ENCODE measurements at places on chromosomes 13 and 19. TPM values are rescaled to one million over a fixed set of nuclear protein-coding genes. Genes with fewer than 3 reads are reported as not detected.

GRCh38 chr13:112652512-112653070 lies 37.2 kb upstream of the ATP11A start:
- no peak for DNase-seq

DNA sequence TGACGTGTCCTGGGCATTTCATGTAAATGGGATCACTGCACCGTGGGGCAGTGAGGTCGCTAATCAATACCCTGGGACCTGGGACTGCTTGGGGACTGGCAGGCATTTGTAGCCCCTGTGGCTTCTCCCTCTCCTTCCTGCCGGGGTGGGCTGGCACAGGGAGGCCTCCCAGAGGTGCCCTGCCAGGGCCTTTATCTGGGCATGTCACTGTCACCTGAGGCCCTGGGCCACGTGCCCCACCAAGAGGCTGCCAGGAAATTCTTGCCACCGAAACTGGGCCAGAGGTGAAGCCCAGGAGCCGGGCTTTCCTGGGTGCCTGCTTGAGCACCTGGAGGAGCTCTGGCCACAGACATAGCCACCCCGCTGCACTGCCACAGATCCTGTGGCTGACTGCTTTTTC lies 1.8 kb upstream of the NMRK2 start:
- peak; percentile 31 for DNase-seq

DNA sequence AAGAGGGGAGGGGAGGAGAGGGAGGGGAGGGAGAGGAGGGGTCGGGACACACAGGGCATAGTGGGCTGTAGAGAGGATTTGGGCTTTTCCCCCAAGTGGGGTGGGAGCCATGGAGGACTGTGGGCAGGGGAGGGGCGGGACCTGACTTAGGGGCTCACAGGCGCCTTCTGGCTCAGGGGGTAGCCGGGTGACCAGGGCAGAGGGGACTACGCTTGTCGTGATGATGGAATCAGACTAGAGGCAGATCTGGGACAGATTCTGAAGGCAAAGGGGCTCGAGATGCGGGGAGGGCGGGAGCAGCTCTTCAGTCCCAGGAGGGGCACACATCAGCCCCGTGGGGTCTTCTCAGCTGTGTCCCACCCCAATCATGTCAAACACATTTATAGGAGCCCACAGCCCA lies 13.5 kb downstream of the NDUFA11 start:
- no peak for DNase-seq

Gene MEIOSIN
- polyA plus RNA-seq: not detected

DNA sequence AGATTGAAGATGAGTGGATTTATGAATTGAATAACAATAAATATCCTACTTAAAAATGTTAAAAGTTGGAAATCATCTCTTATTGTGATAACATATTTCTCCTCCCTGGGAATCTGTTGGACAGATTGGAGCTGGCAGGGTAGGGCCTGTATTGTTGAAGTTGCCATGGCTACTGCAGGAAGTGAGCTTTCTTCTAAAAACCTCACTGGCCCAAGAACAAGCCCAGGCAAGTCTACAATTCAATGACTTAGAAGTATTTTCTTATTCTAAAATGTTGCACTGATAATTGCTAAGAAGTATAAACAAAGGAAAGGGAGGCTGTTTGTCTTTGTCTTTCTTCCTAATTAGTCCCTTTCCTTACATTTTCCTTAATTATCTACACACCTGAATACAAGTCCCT lies 112.1 kb downstream of the DLEU7 start:
- no peak for DNase-seq

Measured in stomach (tissue), 19 donors.